ENCODE measurements at places on chromosomes 16 and 17.
A peak's percentile ranks its signal among the peaks of the same experiment; 100 is the strongest.

GRCh38 chr17:67639555-67639954 lies 78.2 kb upstream of the NOL11 start:
- no peak for DNase-seq

- DNase-seq, result no peak
Measured at GRCh38 chr17:57363998-57364643, 107.8 kb downstream of the MSI2 start.

- DNase-seq, result peak; percentile 50
Measured at GRCh38 chr16:58755989-58756649, 22.0 kb upstream of the GOT2 start.

DNA sequence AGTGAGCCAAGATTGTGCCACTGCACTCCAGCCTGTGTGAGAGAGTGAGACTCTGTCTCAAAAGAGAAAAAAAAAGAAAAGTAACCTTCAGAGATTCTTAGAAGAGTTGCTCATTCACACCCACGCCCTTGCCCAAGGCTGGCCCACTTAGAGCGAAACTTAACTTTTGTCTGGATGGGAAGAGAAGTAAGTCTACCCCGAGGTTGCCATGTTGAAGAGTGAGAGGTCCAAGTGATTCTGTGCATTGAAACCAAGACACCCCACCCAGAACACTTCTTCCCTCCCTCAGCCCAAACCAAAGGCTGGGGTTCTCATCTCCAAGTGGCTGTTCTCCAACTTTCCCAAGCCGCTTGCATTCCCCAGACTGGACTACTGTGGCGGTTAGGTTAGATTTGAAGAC lies 2.4 kb upstream of the CISD3 start:
- DNase-seq, result no peak

- no peak for DNase-seq
Measured at GRCh38 chr16:965036-965395, 5.8 kb downstream of the LMF1 start.

DNA sequence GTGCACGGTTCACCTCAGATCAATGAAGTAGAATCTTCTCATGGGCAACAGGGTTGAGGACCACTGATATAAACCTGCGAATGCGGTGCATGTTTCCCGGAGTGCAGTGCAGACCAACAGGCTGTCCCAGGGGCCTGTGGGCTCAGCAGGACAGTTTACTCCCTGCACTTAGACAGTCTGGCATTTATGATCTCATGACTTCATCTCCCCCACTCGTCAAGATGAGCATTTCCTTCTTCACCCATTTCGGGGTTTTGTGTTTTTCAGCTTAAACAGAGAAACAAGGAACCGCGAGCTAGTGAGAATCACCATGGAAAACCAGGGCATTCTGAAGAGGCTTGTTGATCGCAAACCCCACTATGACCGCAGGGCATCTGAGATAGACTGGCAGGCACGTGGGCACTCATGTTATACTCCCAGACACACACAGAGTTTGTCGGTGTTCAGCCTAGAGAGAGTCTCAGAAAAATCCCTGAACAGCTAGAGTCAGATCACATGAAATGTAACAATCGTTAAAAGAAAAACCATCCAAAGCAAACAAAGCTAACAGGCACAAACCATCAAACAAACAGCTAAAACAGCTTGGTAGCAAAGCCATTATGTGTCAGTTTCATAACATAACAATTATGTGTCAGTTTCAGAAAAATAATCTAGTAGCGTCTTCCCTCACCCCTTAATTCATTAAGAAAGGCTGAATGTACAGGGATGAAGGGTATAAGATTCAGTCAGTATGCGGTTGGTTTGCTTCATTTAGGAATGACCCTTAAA lies 2.9 kb downstream of the CFAP97D1 start:
- DNase-seq, result no peak

DNA sequence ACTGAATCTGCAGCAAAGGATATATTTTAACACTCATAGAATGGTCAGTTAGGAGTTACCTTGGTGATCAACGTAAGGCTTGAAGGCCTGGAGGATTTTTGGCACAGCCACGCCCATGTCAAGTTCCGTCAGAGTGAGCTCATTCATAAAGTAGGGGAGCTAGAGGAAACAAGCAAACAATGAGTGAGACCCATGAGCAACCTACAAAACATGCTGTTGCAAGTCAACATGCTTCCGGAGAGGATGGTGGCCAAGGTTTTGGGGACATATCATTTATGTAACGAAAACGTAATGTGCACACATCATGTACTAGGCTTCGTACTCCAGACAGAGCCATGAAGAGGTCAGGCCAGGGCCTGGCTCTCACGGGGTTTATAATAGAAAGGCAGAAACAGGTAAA lies 41.1 kb upstream of the ERN1 start:
- DNase-seq, result no peak

DNA sequence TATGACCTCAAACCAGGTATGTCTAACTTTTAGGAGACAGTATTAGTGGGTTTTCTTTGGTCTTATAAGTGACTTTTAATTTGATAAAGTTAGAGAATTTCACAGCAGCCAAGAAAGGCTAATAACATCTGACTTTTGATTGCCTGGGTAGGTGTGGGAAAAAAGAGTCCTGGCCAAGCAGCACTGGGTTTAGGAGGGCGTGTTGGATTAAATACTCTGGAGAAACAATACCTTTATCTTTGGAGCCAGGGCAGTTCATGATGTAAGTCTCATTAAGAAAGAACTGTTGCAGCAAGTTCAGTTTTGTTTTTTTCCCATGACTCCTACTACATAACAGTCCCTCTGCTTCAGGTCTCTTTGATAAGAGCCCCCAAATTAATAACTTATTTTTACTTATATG lies 26.7 kb upstream of the MRC2 start:
- DNase-seq, result no peak

- DNase-seq, result no peak
Measured at GRCh38 chr16:58647107-58647506, 17.5 kb upstream of the CNOT1 start.

GRCh38 chr16:85676466-85676865 lies 12.3 kb downstream of the GINS2 start:
- no peak for DNase-seq

GRCh38 chr16:10265770-10266615 lies 83.8 kb upstream of the GRIN2A start:
- no peak for DNase-seq

GRCh38 chr16:50178491-50178941 lies 25.4 kb downstream of the TENT4B start:
- no peak for DNase-seq

- no peak for DNase-seq
Measured at GRCh38 chr17:20118280-20118679, 109.1 kb downstream of the SPECC1 start.

DNA sequence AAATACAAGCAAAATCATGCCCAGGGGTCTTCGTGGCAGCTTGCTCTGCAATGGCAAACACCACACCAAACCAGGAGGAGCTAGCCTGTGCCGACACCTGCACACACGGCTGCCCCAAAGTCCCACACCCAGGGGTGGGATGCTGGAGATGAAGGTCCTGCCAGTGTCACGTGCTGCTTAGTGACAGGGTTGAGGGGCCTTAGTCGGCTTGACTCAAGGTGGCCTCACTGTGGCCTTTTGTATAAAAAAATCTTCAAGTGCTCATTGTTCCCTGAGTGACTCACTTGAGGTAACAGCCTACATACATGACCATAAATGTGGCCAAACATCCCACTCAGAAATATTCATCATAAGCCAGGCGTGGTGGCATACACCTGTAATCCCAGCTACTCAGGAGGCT lies 7.3 kb downstream of the TRIM65 start:
- DNase-seq, result no peak

- DNase-seq, result no peak
Measured at GRCh38 chr16:85276258-85276657, 164.0 kb upstream of the CIBAR2 start.

GRCh38 chr17:75518201-75518600 lies 1.9 kb downstream of the TSEN54 start:
- DNase-seq, result no peak

- no peak for DNase-seq
Measured at GRCh38 chr17:82534401-82534812, 14.9 kb downstream of the FOXK2 start.

DNA sequence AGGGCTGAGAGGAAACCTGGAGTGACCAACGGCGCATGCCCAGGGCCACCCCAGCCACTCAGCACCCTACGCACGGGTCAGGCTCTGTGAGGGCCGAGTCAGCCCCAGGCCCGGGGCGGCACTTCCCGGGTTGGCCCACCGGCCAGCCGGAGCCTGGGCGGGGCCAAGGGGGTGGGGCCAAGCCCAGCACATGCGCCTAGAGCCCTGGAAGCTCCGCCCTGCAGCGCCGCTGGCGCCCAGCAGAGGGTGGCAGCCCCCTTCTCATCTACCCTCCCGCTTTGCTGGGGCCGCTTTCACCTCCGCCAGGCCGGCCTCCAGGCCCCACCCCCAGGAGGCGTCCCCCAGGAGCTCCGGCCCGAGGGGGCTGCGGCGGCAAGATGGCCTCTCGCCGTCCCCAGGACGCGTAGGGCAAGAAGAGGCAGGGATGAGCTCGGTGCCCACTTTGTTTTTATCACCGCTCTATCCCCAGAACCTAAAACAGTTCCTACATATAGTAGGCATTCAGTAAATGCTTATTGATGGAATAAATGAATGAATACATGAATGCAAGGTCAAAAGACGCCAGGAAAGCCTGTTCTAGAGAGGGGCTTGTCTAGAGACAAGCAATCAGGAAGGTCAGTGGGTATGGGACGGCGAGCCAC lies 31.3 kb downstream of the MYO18A start:
- DNase-seq, result peak; percentile 77

- no peak for DNase-seq
Measured at GRCh38 chr17:61318684-61319098, 81.0 kb upstream of the TBX2 start.
